Bone marrow (tissue), 2 donors: ENCODE measurements at places on chromosomes 6 and 20.

- no peak for DNase-seq
Measured at GRCh38 chr6:37804586-37804985, 14.9 kb upstream of the ZFAND3 start.

- no peak for DNase-seq
Measured at GRCh38 chr6:31686483-31686882, 5.6 kb upstream of the LY6G5C start.

GRCh38 chr20:1478566-1478965 lies 11.9 kb upstream of the NSFL1C start:
- no peak for DNase-seq

DNA sequence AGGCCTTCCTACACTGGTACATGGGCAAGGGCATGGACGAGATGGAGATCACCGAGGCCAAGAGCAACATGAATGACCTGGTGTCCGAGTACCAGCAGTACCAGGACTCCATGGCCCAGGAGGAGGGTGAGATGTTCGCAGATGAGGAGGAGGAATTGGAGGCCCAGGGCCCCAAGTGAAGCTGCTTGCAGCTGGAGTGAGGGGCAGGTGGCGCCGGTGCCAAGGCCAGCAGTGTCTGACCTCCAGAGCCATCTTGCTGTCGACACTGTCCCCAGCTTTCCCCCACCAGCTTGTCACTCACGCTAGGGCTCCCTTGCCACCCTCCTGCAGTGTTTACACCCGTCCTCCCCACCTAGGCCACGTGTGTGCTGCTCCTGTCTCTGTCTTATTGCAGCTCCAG lies 12.2 kb downstream of the GABRR2 start:
- DNase-seq: no peak

GRCh38 chr6:119129148-119129967 lies 50.9 kb upstream of the FAM184A start:
- DNase-seq: no peak
